Stimulated activated CD8-positive, alpha-beta memory T cell treated with anti-CD3 and anti-CD28 coated beads, Interleukin-7, amount 100 ng/mL, for 1 hour (primary cell): ENCODE measurements at places on chromosomes 5 and 9.

- no peak for DNase-seq
These were observed 829.6 kb downstream of the TLR4 start for GRCh38 chr9:118533850-118534249.

DNA sequence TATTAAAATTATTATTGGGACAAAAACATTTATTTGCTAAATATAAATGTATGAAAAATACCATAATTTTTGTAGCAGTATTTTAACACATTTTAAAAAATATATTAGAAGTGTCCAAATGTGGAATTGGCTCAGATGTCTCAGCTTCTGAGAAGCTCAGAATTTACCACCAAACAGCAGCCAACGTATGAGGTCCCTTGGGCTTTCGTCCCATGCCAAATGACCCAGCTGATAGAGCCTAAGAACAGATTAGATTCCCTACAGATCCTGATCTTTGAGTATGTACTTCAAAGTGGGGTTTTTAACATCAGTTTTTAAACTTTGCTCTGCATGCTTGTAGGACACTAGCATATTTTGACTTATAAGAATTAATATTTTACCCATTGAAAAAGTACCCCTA, 77.3 kb upstream of the RPS23 start:
- no peak for DNase-seq

DNA sequence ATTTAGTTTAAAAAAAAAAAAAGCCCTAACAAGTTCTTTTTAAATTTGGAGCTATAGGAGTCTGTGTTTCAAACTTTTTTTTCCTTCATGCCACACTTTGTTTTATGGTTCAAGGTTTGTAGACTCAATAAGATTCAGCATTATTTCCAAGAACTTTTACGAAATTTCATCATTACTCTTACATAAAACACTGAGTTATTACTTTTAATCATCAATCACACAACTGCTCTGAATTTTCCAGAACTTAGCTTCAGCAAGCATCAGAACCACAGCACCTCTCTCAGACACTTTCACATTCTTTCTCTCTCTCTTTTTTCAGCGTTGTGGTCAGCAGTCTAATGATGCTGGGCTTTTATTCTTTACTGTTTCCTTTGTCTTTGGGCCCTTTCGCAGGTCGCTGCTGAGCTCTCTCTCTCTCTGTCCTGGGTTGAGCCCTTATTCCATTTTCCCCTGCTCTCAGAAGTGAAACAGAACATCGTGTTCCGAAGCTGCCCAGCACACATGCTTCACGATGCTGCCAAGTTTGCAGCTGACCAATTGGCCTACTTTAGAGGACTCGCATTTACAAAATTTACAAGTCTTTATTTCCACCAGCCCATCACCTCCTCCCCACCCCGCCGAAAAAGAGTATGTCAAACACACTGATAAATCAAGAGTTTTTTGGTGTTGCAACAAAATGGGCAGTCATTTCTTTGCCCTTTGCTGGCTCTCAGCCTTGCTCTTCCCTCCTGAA, 44.6 kb upstream of the PIK3R1 start:
- no peak for DNase-seq

DNA sequence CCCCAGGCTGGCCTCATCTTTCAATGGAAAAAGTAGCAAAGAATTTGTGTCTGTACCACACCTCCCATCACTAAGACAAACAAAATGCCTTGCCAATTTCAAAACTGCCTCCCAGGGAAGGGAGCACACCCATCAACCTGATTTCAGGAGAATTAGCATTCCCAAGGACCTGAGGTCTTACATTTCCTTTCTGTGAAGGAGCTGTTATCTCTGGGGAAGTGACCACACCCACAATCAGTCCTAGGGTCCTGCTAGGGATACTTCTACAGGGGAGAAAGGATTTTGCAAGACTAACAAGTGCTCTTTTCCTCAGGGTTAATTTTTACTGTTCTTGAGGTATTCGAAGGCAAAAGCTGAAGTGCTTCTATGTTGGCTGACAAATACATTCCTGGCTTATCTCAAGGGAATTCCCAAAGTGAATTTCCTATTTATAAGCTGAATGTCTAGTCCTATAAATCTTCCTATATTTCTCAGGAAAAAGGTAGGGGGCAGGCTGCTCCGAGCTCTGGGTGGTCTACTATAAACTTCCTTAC, 97.4 kb upstream of the ITGA1 start:
- DNase-seq = no peak

DNA sequence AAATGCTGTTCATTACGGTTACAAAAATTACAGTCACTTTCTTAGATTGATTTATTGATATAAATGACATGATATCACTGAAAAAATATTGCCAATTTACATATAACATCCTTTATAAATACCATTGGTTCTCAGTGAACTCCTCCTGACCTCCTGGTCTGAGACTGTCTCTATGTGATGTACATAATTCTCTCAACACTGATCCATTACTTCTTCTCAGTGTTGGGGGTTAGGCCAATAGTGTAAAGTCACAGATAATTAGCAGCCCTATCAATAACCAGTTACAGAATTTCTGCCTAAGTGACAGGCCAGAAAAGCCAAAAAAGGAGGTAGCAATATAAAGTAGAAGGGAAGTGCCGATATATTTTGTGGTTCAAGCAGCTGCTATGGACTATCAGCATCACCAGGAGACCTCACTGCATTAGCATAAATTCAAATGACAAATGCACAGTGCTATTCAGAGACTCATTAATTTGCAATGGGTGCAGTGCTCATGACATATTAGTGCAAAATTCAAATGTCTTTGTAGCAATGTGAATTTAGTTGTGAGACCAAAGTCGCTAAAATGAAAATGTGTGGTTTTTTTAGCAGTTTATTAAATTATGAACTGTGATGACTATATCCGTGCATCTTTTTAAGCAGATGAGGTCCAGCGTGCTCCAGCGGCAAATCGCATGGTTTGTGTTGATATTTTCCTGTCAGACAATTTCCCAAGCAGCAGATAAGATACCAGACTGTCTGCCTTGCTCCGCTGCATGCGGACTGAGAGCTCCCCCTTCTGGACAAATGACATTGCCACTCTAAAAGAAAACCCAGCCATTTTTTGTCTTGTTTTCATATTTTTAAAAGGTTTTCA, 144.6 kb downstream of the CETN3 start:
- DNase-seq = no peak

DNA sequence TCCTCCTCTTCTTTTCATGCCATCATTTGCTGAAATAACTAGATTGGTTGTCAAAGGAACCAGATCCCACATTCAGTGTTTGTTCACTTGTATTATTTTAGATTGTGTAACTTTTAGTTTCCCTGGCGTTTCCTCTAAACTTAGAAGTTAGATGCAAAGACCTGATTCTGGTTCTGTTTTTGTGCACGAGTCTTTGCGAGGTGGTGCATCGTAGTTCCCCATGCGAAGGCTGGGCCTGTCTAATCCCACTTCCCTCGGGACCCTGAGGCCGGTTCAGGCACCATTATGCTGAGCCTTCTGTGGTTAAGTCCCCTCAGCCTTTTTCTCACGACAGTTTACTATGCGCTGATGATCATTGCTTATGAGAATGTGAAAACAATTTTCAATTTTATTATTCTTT, 219.1 kb upstream of the OTULINL start:
- no peak for DNase-seq

DNA sequence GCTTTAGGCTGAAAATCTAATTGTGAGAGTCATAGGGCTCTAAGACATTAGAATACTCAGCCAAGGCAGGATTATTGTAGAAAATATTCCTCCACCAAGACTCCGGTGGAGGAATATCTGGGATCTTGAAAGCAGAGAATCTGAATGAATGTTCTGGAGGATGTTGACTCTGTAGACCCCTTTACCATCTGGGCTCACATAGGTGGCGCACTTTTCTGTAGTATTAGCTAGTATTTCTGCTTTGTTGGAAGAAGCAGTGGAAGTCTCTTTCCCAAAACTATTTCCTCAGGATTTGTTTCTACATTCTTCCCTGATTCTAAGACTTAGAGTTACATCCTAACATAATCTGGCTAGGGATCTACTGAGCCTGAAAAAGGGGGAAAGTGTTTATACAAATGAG, 752.4 kb upstream of the SEMA6A start:
- DNase-seq = no peak

GRCh38 chr5:52770287-52770939, 17.3 kb upstream of the ITGA1 start:
- DNase-seq = no peak

GRCh38 chr9:94802251-94802650, 75.8 kb downstream of the AOPEP start:
- no peak for DNase-seq

GRCh38 chr9:136259517-136259813, 13.9 kb upstream of the QSOX2 start:
- no peak for DNase-seq

DNA sequence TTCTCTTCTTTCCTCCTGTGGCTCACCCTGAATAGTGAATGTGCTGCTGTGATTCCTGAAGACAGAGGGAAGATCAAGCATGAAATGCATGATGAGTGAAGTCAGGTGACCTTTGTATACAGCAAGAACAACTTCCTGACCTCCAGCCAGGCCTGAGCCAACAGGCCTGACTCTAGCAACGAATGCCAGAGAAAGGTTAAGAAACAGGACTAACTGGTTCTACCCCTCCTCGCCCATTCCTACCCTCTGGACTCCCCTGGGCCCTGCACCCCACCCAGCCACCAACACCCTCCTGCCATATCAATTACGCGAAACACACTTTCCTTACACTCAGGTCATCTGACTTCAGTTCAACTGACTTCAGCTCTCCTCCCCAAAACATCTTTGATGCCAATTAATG, 4.9 kb downstream of the SUSD1 start:
- DNase-seq = no peak

- DNase-seq = no peak
These were observed 4.1 kb upstream of the KCNMB1 start for GRCh38 chr5:170393235-170393634.

DNA sequence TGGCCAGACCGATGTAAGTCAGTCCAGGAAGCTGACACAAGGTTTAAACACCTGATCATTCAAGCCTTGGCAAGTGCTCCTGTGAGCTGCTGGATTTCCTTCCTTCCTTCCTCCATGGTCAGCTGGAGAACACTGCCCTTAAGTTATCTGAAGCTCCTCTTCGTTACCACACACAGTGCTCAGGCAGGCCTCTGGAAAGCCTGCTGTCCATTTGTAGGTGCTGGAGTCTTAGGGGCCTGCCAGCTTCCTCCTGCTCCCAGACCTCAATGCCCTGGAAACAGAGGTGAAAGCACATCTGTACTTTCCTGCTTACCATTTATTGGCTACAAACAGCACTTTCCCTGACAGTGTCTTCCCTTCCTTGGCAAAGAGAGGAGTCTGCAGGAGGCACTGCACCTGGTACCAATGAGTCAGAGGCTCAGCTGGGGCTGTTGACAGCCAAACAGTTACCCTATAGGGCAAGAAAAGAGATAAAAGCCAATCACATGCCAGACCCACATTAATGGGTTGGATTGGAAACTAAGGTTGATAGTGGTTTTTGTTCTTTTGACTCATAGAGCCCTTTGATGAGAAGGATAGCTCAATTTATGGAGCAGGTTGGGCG, 72.6 kb upstream of the PUM3 start:
- DNase-seq = no peak

GRCh38 chr9:72025906-72026305, 34.5 kb downstream of the C9orf57 start:
- no peak for DNase-seq

DNA sequence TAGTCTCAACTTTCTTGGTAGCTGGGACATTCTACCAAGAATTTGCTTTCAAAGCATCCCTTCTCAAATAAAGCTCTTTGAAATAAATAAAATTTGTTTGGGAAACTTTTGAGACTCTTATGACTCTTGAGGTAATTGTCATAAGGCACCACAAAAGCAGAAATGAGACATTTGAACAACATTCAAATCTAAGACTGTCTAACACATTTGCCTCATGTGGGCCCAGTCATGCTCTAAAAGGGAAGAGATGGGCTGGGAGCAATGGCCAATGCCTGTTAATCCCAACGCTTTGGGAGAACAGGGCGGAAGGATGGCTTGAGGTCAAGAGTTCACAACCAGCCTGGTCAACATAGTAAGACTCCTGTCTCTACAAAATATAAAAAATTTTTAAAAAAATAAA, 26.4 kb downstream of the SLC31A2 start:
- no peak for DNase-seq

DNA sequence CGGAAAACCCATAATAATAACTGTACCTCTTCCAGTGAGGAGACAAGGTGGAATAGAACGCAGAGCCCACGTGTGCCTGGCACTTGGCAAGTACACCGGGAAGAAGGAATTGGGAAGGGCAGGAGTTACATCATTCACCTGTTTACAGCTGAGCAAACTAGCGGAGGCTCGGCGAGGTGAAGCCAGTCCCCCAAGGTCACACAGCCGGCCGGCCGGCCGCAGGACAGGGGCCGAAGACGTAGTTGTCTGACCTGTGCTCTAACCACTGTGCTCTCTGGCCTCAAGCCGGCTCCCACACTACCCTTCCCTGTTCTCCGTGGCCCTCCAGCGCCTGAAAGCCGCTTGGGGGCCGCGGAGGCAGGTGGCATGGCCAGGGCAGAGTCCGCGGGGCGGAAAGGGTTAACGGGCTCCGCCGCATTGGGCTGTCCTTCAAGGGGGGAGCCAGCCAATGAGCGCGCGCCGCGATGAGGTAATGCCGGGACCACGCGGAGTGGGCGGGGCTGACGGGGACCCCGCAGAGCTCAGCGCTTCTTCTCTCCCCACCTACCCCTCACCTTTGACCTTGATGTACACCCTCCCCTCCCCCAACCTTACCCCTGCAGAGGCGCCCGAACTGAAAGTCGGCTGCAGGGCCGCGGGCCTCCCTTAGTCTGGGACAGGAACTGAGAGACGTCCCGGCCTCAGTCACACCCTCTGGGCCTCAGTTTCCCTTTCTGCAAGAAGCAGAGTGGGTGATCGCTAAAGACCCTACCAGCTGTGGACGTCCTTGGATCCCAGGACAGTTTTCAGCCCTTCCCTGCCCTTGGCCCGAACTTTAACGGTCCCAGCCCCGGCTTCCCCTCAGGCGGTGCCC, 125.1 kb downstream of the C9orf50 start:
- peak; percentile 55 for DNase-seq

DNA sequence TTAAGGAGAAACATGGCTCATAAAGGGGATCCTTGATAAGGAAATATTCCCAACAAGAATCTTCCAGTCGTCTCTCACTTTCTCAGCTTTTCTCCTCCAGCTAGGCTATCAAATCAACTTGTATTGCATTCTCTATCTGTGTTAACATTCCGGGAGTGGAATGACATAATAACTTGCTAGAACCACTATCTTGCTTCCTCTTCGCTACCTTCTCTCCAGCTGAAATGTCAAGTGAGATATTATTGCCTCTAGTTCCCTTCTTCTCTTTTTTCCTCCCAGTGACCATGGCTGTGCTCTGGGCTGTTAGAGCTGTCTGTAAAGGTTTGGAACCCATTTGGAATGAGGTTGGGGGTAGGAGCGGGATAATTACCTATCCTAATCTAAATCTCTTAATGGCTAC, 1329.5 kb upstream of the WWC1 start:
- DNase-seq = no peak

- DNase-seq = no peak
These were observed 287.7 kb upstream of the DAP start for GRCh38 chr5:11048760-11049159.
